SK-MEL-5 (cell line): ENCODE measurements at places on chromosomes 11 and 22. TPM values are rescaled to one million over a fixed set of nuclear protein-coding genes. Genes with fewer than 3 reads are reported as not detected.

Gene TRIM49
- not detected in 2 replicates for total RNA-seq

DNA sequence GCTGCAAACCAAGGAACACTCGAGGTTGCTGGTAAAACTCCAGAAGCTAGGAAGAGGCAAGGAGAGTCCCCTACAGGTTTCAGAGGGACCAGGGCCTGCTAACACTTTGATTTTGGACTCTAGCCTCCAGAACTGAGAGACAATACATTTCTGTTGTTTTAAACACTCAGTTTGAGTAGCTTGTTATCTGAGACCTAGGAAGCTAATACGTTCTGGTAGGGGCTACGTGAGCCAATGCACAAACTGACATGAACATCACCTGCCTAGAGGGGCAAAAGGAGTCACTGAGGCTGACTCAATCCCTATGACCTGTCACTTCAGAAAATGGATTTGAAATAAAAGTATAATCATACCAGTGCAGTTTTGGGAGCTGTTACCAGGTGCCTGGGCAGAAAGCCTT is 565.8 kb upstream of the CCDC90B start:
- DNase-seq, result no peak

- no peak for DNase-seq
Measured at GRCh38 chr11:122656631-122657101, 1.1 kb downstream of the UBASH3B start.

- DNase-seq, result no peak
Measured at GRCh38 chr11:94194712-94195111, 66.1 kb downstream of the PANX1 start.

- DNase-seq, result no peak
Measured at GRCh38 chr11:34748036-34748435, 127.1 kb downstream of the EHF start.

GRCh38 chr11:15705891-15706290 is 591.2 kb downstream of the INSC start:
- no peak for DNase-seq

DNA sequence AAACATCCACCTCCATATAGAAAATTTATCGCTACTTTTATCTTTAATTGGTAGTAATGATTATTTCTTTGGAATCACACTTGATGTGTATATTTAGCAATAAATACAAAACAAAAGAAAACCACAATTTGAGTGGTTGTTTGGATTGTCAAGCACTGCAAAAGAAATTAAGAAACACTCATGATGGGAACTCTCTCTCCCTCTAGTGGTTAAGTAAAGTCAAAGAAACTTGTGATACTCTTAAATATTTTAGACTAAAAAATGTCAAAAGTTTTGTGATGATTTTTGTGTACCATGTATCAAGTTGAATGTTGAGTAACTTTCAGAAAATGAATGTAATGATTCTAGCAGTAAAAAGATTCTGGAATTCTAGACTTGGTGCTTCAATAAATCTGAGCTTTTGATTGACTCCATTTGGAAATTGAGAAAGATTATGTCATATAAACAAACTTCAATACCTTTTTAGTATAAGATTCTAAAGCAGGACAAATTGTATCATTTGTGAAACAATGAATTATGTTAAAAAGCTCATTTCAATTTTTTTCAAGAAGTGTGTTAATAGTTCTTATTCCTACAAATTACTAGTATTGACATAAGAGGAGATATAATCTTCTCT is 20.8 kb downstream of the MUC15 start:
- DNase-seq, result peak; percentile 48

DNA sequence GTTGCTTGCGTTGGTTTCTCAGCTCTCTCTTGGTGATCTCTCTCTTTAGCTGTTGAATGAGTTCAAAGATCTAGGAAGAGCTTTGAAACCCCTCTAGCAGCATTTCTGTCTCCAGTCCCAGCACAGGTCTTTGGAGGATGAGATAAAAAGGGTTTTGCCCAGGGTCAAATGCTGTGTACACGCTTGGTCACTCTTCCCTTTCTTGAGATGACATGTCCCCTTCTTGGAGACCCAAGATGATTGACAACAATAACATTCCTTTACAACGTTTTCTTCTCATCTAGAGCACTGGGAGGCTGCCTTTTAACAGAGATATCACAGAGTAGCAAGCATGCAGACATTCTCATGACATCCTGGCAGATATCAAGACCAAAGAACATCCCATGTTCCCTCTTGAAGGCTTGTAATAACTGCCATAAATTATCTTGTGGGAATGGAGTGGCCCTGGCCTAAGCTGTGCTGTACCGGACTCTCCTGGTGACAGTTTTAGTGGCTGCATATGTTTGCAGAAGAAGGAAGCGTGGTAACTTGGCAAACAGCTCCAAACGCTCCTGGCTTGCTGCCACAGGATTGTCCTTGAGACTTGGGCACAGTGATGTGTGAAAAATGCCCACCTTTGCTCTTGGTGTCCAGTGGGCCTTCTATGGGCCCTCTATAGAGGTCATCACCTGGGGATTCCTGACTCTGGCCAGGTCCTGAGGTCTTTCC is 107.8 kb downstream of the PTPRJ start:
- no peak for DNase-seq

GRCh38 chr11:130063451-130063850 is 6.2 kb upstream of the APLP2 start:
- DNase-seq, result no peak

DNA sequence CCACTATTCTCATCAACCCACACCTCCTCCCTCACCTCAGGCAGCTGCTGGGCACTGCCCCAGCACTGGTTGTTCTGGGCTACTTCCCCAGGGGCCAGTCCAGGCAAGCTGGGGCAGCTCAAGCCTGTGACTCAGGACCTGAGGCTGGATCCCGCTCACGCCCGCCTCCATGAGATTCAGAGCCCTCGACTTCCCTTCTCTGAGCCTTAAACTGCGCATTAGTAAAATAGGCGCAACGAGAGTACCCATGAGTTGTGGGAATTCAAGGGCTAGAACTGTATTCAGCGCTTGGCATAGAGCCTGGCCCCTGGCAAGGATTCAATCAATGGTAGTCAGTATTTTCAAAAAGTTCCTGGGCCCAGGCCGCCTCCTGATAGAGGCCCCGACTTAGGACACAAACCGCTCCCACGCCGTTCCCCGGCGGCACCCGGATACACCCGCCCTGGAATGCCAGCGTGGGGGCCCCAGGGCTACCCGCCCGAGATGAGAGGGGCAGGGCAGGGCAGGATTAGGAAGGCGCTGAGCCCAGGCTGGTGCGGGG is 723 bp upstream of the CD82 start:
- DNase-seq, result no peak

DNA sequence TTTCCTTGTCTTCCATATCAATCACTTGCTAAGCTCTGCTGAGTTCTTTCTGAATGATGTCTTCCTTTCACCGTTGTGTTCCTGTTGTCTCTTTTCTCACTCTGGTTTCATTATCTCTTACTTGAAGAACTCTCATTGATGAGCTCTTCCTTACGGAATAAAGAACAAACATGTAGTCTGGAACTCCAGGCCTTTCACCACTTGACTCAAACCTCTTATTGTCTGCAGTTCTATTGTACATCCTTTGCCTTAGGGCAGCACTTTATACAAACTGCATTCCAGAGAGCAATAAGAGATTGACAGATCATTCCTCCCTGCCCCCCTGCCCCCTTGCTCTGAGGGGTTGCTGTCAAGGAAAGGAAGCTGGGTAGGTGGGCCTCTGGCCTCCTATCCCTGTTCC is 517.4 kb downstream of the TMEM135 start:
- no peak for DNase-seq

Gene C11orf24
- total RNA-seq, result 34.6 and 52.2 TPM in 2 replicates

- peak; percentile 2 for DNase-seq
Measured at GRCh38 chr11:76380159-76380976, 564 bp downstream of the THAP12 start.

DNA sequence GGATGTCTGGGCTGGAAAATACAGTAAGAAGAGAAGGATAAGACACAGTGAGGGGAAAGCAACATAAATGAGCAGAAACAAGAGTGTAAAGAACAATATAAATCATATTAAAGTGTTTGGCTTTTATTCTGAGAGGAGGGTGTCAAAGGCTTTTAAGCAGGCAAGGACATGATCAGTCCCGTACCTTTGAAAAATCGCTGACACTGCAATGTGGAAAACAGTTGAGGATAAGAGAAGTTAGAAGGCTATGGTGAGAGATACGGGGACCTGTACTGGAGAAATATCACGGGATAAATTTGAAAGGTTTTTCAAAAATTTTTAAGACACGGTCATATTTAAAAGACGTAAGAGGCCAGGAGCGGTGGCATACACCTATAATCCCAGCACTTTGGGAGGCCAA is 30.3 kb downstream of the CDON start:
- no peak for DNase-seq

DNA sequence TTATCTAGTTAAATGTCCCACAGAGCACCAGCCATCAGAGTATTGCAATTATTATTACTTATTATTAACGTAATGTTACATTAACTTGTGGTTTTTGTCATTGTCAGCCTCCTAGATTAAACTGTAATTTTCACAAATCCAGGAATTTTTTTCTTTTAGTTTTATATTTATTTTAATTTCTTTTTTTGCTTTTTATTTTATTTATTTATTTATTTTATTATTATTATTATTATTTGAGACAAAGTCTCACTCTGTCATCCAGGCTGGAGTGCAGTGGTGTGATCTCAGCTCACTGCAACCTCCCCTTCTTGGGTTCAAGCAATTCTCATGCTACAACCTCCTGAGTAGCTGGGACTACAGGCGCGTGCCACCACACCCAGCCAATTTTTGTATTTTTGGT is 202.9 kb upstream of the LUZP2 start:
- no peak for DNase-seq

Gene RFPL1
- not detected in 2 replicates for total RNA-seq

- no peak for DNase-seq
Measured at GRCh38 chr11:110921742-110922521, 209.7 kb upstream of the ARHGAP20 start.

DNA sequence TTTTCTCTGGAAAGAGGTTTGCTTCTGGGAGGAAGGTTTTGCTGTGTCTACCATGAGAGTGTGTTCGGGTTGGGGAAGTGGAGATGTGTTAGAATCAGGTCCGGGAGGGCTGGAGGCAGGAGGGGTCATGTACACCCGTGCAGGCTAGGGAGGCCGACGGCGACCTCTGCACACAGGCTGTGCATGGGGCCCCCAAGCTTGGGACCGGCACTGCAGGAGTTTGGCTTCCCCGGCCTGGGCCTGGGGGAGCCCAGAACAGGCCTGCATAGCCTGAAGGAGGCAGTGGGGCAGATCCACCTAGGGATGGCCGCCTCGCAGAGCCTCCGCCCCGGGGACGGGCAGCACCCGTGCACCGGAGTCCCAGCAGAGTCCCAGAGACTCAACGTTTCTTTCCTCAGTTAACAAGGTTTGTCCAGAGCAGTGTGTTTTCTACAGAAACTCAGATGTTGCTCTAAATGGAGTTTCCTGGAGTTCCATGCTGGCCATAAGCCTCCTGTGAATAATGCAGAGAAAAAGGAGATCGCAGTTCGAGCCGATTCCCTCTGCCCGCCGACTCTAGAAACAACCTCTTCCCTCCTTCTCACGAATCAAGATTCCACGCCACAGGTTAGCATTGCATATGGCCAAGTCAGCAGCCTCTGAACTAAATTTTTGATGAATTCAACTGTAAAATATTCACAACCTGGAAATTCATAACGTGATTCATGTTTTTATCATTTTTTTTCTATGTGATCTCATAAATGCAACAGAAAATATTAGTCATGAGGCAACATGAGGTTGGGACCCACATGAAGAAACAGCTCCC is 427.3 kb downstream of the BRD1 start:
- DNase-seq, result no peak

Gene TPBGL
- 1.4 and 2.7 TPM in 2 replicates for total RNA-seq

Gene GRAMD1B
- total RNA-seq, result 709 and 721 TPM in 2 replicates

Gene SLC6A5
- total RNA-seq, result not detected in 2 replicates

GRCh38 chr11:57144075-57144474 is 37.7 kb upstream of the LRRC55 start:
- DNase-seq, result peak; percentile 13

- DNase-seq, result peak; percentile 47
Measured at GRCh38 chr22:20024225-20024624, 3.3 kb downstream of the TANGO2 start.

Gene CFAP300
- total RNA-seq, result not detected in 2 replicates

- DNase-seq, result no peak
Measured at GRCh38 chr22:30001459-30001858, 78.8 kb upstream of the HORMAD2 start.

Gene CYB5R2
- 33.3 and 34.8 TPM in 2 replicates for total RNA-seq

- no peak for DNase-seq
Measured at GRCh38 chr11:102521121-102521520, 9.4 kb downstream of the MMP7 start.

GRCh38 chr11:92656783-92657182 is 312.7 kb upstream of the MTNR1B start:
- DNase-seq, result no peak

DNA sequence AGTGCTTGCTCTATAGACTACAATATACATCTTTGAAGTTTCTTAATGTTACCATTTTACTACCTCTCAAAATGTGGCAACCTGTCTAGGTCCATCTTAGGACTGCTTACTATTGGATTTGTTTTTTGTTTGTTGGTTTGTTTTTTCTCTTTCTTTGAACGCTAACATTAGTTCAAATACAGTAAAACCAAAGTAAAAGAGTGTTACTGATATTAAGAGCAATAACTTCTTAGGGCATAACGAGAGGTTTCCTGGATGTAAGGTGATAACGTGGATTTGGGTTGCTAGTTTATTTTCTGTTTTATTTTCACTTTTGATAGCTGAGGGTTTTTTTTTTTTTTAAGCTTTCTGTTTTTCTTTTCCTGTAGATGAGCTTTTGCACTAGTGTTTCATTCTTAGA is 43.6 kb downstream of the TMEM135 start:
- DNase-seq, result no peak

DNA sequence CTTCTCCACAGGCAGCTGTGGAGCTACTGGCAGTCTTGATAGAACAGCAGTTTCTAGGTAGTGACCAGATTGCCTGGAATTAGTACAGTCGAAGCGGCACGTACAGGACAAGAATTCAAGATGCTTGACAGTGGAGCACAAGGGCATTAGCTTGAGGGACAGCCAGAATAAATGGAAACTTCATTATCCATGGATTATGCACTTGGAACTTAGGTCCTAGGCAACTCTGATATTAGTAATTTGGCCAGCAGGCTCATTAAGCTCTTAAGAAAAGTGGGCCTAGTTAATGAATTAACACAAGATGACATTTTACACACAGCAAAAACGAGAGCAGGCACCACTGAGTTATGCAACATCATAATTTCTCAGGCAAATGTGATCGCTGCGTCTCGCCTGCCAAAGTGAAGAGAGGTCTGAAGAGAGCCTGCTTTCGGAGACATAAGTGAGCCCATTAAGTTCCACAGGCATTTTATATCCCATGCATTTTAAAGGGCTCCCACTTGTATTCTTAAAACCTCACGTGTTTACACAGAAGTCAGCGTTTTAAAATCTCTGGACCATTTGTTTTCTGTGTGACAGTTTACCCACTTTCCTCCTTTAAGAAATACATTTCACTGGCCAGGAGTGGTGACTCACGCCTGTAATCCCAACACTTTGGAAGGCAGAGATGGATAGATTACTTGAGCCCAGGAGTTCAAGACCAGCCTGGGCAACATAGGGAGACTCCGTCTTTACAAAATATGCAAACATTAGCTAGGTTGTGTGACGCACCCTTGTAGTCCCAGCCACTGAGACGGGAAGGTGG is 66.2 kb downstream of the COMMD9 start:
- no peak for DNase-seq
